ENCODE measurements at places on chromosomes 12 and 14.

DNA sequence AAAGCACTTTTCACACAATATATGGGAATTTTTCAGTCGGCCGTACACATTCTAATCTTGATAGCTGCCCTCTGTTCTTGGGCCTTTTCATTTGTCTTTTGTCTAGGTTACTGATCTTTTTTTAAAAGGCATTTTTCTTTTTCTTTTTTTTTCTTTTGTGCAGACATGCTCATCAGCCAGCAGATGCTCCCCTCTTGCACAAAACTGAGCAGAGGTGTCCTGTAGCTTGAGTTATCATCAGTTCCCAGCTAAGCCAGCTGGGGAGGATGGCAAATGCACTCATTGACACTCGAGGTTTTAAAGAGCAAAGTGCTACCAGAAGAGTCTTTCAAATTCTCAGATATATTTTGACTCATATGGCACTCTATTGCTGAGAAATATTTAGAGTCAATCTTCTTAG, 913.9 kb upstream of the SEL1L start:
- no peak for DNase-seq

DNA sequence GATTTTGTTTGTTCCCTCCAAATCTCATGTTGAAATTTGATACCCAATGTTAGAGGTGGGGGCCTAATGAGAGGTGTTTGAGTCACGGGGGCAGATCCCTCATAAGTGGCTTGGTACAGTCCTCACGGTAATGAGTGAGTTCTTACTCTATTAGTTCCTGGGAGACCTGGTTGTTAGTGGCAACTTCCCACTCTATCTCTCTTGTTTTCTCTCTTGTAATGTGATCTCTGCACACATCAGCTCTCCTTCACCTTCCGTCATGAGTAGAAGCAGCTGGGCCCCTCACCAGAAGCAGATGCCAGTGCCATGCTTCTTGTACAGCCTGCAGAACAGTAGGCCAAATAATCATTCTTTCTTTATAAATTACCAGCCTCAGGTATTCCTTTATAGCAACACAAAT, 29.6 kb upstream of the KCNK10 start:
- no peak for DNase-seq

GRCh38 chr12:39406262-39406661, 36.7 kb downstream of the KIF21A start:
- DNase-seq: no peak

- DNase-seq: no peak
These were observed 28.6 kb downstream of the MAX start for GRCh38 chr14:65073605-65074201.

DNA sequence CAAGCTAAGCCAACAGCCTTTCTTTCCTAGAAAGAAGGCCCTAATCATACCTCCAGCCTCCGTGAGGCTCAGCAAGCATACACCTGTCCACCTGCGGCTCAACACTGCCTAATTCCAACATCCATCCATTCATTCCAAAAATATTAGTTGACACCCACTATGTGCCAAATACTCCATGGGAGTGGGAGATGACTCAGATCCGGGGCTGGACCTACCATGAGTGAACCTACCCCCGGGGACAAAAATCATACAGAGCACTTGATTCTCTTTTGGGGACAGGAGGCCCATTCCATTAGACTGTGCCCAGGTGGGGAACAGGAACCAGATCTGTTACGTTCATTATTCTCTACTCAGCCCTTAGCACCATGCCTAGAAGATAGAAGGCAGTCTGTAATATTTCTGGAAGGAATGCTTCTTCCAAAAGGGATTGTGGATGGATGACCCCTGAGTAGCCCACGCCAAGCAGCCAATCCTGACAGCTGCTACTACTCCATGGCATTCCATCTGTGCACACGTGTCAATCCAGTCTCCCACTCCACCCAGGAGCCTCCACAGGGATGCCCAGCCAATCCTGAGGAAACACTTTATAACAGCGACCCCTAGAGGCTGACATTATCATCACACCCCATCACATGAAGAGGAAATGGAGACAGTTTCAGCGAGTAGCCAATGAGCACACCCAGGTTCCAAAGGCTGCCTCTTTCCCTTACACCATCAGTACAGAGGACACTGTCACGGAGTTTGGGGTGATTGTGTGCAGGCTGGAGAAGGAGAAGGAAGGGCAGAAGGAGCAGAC, 170.7 kb downstream of the ESRRB start:
- DNase-seq: no peak

- no peak for DNase-seq
These were observed 5.1 kb downstream of the LHX5 start for GRCh38 chr12:113466454-113467141.

GRCh38 chr12:75317784-75318183, 12.3 kb downstream of the CAPS2 start:
- DNase-seq: no peak

DNA sequence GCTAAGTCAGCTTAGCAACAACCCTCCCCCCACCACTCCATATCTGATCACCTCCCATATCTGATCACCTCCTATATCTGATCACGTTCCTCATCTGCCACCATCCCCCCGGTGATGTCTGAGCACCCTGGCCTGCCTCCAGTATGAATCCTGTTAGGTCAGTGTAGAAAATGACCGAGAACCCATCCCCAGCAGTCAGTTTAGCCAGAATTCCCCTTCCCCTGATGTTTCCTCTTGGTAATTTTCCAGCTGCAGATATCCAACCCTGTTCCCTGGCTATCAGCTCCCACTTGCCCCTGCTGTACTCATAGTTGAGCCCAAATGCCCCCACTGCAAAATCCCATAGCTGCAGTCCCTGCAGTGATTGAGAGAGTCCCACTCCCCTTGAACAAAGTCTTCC, 12.5 kb downstream of the SELPLG start:
- no peak for DNase-seq

GRCh38 chr12:120849765-120850164, 54.4 kb downstream of the SPPL3 start:
- no peak for DNase-seq

- DNase-seq: no peak
These were observed 37.6 kb downstream of the ACADS start for GRCh38 chr12:120763250-120763649.

Data from activated T-helper 1 cell treated with anti-CD3 and anti-CD28 coated beads, Interleukin-2, amount 50 U/mL, for 16 hours (primary cell).